HCT116 (cell line): ENCODE measurements at places on chromosomes 11 and 22. TPM values are rescaled to one million over a fixed set of nuclear protein-coding genes. Genes with fewer than 3 reads are reported as not detected.

DNA sequence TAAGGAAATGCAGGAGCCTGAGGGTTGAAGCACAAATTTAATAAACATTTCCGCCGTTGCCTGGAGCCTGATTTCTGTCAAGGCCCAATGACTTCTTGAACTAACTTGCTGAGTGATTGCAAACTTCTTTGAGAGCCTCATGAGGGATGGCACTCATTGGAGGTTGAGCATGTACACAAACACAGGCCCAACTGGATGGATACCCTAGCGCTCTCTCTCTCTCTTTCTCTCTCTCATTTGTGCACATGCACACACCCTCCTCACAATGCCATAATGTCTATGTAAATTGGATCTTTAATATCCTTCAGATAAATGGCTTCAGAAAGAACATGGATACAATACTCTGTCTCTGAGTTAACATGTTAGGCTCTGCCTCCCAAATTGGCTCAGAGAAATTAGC, 597.7 kb upstream of the CADM1 start:
- DNase-seq, result no peak
- H3K4me3 ChIP-seq, result no peak overlapping the region
- H3K27me3 ChIP-seq, result no peaks in the 10 kb centered on the region

DNA sequence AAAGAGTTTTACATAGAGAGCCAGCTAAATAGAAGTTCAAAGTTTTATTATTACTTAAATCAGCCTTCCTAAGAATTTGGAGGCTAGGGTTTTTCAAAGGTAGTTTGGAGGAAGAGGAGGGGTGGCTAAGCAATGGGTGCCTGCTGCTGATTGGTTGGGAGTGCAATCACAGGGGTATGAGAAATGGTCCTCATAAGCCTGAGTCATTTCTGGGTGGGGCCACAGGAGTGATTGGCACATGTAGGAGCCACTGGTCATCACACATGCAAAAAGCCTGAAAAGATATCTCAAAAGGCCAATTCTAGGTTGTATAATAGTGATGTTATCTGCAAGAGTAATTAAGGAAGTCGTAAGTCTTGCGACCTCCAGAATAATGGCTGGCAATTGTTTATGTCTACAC, 12.9 kb downstream of the OR51L1 start:
- no peak overlapping the region for H3K4me3 ChIP-seq
- H3K27me3 ChIP-seq, result peaks cover 41% of the 10 kb centered on the region
- no peak for DNase-seq
- H3K4me1 ChIP-seq, result no peaks in the 10 kb centered on the region

DNA sequence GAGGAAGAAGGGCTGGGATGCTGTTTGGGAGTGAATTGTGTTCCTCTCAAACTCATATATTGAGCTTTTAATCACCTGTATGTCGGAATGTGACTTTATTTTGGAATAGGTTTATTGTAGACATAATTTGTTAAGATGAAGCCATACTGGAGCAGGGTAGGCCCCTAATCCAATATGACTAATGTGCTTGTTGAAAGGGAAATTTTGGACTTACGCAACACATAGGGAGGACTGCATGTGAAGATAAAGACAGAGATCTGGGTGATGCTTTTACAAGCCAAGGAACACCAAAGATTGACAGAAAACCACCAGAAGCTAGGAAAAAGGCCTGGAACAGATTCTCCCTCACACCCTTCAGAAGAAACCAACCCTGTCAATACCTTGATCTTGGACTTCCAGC, 43.2 kb upstream of the OVCH2 start:
- no peak overlapping the region for H3K4me3 ChIP-seq
- DNase-seq, result no peak
- no peaks in the 10 kb centered on the region for H3K4me1 ChIP-seq
- H3K36me3 ChIP-seq, result no peaks in the 10 kb centered on the region

DNA sequence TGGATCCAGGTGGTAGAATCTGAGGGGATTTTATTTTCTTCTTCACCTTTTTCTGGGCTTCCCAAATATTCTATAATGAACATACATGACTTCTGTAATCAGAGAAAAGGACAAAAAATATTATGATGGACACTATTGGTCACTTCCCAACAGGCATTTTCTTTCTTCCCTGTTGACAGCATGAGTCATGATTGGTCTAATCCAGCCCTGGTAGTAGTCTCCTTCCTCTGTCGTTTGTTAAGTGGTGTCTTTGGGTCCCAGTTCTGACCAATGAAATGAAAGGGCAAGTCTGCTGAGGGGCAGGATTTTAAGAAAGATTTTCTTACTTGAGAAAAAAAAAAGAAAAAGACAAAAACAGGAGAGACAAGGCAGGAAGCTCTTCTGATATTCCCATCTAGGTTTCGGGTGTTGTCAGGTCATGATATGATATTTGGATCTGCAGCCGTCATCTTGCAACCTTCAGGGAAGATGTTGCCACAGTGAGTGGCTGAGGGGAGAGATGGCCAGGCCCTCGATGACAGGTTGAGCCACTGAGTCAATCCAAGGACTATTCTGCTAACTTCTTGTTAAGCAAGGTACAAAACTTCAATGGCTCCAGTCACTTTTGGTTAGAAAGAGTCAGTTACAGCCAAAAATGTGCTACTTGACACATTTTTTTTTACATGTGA, 23.3 kb upstream of the PLEKHB1 start:
- H3K4me1 ChIP-seq, result no peaks in the 10 kb centered on the region
- DNase-seq, result no peak

DNA sequence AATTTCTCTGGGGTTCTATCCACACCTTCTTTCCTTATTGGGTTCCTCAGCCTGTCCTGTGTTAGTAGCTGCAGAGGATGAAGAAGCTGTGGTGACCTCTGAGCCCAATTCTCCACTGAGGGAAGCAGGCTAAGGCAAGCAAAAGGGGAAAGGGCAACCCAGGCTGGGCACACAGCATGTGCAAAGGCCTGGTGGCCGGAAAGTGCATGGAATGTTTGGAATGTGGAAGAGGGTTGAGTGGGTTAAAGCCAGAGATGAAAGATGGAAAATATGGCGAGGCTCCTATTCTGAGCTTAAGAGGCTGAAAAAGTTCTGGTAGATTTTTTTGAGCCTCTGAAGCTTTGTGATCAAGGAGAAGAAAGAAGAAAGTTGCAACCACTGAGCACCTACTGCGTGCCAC, 247.1 kb downstream of the MIAT start:
- DNase-seq, result no peak
- H3K4me1 ChIP-seq, result no peaks in the 10 kb centered on the region
- H3K27me3 ChIP-seq, result peaks cover 71% of the 10 kb centered on the region
- H3K4me3 ChIP-seq, result no peak overlapping the region
- no peaks in the 10 kb centered on the region for H3K36me3 ChIP-seq
- no peak overlapping the region for H3K27ac ChIP-seq

- no peak overlapping the region for H3K4me3 ChIP-seq
- no peak overlapping the region for H3K27ac ChIP-seq
- DNase-seq, result no peak
- no peaks in the 10 kb centered on the region for H3K36me3 ChIP-seq
Measured at GRCh38 chr11:128929468-128929867, 13.2 kb downstream of the TP53AIP1 start.

DNA sequence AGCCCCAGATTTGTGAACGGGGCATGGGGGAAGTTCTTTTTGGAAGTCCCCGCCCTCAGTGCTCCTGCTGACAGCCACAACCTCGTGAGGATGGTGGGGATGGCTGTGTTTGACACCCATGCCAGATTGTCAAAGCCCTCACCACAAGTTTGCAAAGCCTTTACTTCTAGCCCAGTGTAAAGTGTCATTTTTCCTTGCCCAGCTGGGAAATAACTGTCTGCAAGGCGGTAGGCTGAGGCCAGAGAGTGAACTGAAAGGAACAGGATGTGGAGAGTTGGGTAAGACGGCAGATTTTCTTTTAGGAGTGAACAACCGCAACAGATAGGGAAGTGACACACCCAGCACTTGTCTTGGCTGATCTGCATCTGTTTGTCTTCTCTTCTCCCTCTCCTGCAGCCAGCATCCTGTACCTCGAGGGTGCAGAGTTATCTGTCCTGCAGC, 13.6 kb downstream of the IL17RA start:
- no peaks in the 10 kb centered on the region for H3K4me1 ChIP-seq
- H3K27ac ChIP-seq, result no peak overlapping the region
- H3K36me3 ChIP-seq, result peaks cover 21% of the 10 kb centered on the region; the same call in 1 of the 2 replicates
- H3K27me3 ChIP-seq, result no peaks in the 10 kb centered on the region
- no peak overlapping the region for H3K4me3 ChIP-seq

DNA sequence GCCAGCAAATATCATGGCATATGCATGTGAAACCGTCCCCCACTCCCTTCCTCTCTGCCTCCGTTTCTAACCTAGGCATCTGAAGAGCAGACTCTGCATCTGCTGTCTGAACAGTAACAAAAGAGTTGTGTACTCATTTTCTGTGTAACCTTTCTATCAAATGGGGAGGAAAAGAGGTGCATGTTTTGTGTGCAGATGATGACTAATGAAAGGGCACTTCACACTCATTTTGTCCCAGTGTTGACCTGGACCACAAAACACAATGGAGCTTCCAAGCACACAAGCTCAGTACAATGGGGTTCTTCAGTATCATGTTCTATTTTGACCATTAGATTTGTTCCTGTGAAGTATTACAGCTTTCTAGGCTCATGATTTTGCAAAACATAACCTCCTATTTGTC, 13.0 kb downstream of the JHY start:
- H3K4me3 ChIP-seq, result no peak overlapping the region
- H3K4me1 ChIP-seq, result peaks cover 9% of the 10 kb centered on the region; the same call in 1 of the 2 replicates
- DNase-seq, result no peak
- no peak overlapping the region for H3K27ac ChIP-seq

DNA sequence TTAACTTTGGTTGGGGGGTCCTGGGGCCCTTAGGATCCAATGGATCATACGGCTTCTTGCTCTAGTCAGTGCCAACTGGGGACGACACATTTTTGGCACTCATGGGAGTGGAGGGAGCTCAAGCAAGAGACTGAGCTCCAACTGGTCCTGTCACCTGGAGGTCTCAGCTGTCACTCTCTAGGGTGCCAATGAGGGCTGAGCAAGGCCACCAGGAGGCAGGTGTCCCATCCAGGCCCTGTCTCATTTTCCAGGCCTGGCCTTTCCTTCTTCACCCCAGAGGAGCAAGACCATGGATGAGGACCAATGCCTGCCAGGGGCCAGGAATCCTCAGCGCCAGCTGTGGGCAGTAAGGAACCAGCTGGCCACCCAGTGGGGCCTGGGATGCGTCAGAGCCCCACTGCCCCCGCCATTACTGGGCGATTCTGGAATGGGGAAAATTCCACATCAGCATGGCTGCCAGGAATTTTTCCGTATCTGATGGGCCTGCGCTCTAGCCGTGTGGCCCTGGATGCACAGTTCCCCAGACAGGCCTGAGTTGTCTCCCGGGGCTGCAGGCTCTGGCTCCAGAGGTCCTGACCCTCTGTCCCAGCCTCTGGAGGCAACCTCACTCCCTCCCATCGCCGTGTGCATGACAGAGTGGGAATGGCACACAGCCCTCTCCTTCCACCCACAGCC, 669 bp upstream of the GAL3ST1 start:
- no peak overlapping the region for H3K27ac ChIP-seq
- peaks cover 40% of the 10 kb centered on the region; the same call in 1 of the 2 replicates for H3K36me3 ChIP-seq
- no peak for DNase-seq
- H3K27me3 ChIP-seq, result no peaks in the 10 kb centered on the region
- no peak overlapping the region for H3K4me3 ChIP-seq

DNA sequence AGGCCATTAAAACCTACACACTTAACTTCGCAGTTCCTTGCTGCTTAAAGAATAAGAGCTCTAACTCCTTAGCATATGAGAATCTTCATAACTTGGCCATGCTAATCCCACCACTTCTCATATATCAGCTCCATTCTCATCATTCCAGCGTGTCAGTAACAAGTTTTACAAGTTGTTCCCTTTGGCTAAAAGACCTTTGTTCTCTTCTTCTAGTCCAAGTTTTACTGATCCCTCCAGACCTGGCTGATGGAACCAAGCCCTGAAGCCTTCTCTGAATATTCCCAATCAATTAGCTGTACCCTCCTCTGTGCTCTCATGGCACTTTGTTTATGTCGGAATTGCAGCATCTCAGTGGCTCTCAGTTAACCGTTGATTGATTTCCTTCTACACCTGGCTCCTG, 35.8 kb downstream of the GAB2 start:
- no peaks in the 10 kb centered on the region for H3K27me3 ChIP-seq
- no peak overlapping the region for H3K27ac ChIP-seq
- H3K4me3 ChIP-seq, result no peak overlapping the region
- no peaks in the 10 kb centered on the region for H3K4me1 ChIP-seq

DNA sequence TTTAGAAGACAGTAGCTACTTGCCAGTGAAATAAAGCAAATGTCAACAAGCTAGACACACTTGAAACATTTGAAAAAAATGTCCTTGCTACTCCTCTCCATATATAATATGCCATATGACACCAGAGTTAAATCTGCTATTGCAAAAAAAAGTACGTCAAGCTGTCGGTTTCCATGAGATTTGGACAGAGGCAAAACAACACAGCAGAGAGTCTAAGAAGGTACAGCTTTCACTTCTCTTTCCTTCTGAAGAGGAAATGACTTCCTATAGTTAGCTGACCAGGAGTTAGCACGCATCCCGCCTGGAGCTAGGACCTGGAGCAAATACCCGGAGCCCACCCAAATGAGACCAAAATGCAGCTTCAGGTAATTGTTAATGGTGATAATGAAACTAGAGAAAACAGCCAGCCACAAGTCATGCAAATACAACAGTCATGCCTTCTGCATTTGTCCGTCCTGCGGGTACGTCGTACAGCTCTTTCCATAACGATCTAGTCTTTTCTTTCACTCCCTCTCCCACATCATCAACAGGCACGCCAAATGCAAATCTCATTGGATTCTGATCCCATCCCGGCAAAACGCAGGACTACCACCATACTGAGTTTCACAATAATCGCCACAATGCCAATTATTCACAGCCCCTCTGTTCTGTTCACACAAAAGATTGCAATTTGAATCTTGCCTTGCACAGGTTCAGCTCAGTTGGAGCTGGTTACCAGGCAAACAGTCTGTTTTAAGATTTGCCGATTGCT, 395.0 kb upstream of the CCDC90B start:
- H3K36me3 ChIP-seq, result no peaks in the 10 kb centered on the region
- H3K4me1 ChIP-seq, result no peaks in the 10 kb centered on the region
- DNase-seq, result no peak
- H3K4me3 ChIP-seq, result no peak overlapping the region
- H3K27me3 ChIP-seq, result peaks cover 38% of the 10 kb centered on the region

- H3K27me3 ChIP-seq, result no peaks in the 10 kb centered on the region
- no peak overlapping the region for H3K4me3 ChIP-seq
- H3K36me3 ChIP-seq, result no peaks in the 10 kb centered on the region
- no peak overlapping the region for H3K27ac ChIP-seq
- H3K4me1 ChIP-seq, result peaks cover 20% of the 10 kb centered on the region
- DNase-seq, result no peak
Measured at GRCh38 chr22:25021976-25022711, 69.6 kb downstream of the KIAA1671 start.

- no peaks in the 10 kb centered on the region for H3K4me1 ChIP-seq
- no peak for DNase-seq
- H3K4me3 ChIP-seq, result no peak overlapping the region
- H3K27me3 ChIP-seq, result 0 out of 2 replicates have a peak, but pooled peaks cover 2% of the 10 kb centered on the region
- H3K36me3 ChIP-seq, result no peaks in the 10 kb centered on the region
Measured at GRCh38 chr11:114192841-114193389, 103.3 kb upstream of the NNMT start.

- H3K27me3 ChIP-seq, result no peaks in the 10 kb centered on the region
- H3K36me3 ChIP-seq, result no peaks in the 10 kb centered on the region
- no peak overlapping the region for H3K4me3 ChIP-seq
- no peaks in the 10 kb centered on the region for H3K4me1 ChIP-seq
- DNase-seq, result no peak
Measured at GRCh38 chr11:125559888-125560287, 9.4 kb upstream of the EI24 start.

GRM5 gene
- not detected for total RNA-seq

USH1C gene
- 13.4 TPM for total RNA-seq

CHID1 gene
- total RNA-seq, result 102 TPM

TENM4 gene
- 0.05 TPM for total RNA-seq

SERPING1 gene
- 3.4 TPM for total RNA-seq
